ENCODE measurements at places on chromosomes 2 and 18. TPM values are rescaled to one million over a fixed set of nuclear protein-coding genes. Genes with fewer than 3 reads are reported as not detected.

GRCh38 chr2:103005393-103005792, 243.6 kb downstream of the TMEM182 start:
- H3K27me3 ChIP-seq, result no peaks in the 10 kb centered on the region
- H3K4me3 ChIP-seq, result no peak overlapping the region
- H3K27ac ChIP-seq, result no peak overlapping the region
- H3K4me1 ChIP-seq, result no peaks in the 10 kb centered on the region
- no peaks in the 10 kb centered on the region for H3K36me3 ChIP-seq

GRCh38 chr2:25735835-25736234, 62.5 kb upstream of the DTNB start:
- no peaks in the 10 kb centered on the region for H3K36me3 ChIP-seq
- H3K27me3 ChIP-seq, result no peaks in the 10 kb centered on the region
- no peak overlapping the region for H3K4me3 ChIP-seq
- H3K27ac ChIP-seq, result no peak overlapping the region
- DNase-seq, result no peak

ZNF892 gene
- 4.0 TPM for total RNA-seq

MYCN gene
- total RNA-seq, result 0.38 TPM

DNA sequence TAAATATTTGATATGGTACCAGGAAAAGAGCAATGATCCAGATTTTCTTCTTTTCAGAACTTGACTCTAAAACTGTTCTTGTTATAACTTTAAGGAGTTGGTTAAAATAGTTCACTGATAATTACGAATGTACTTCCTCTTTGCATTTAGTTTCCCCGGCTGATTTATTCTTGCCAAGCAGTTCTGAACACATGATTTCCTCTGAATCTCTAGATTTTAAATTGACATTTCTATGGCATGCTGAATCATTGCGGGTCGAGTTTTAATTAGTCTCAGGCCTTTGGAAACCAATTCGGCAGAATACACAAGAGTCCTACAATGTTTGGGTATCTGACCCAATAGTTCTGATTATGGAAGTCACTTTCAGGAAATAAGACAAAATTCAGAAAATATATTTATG, 37.3 kb upstream of the DNAH7 start:
- DNase-seq, result no peak
- H3K36me3 ChIP-seq, result no peaks in the 10 kb centered on the region
- H3K4me3 ChIP-seq, result no peak overlapping the region
- no peaks in the 10 kb centered on the region for H3K4me1 ChIP-seq
- H3K27ac ChIP-seq, result no peak overlapping the region
- H3K27me3 ChIP-seq, result no peaks in the 10 kb centered on the region

IL1F10 gene
- total RNA-seq, result not detected

SCN9A gene
- 1.4 TPM for total RNA-seq

DNA sequence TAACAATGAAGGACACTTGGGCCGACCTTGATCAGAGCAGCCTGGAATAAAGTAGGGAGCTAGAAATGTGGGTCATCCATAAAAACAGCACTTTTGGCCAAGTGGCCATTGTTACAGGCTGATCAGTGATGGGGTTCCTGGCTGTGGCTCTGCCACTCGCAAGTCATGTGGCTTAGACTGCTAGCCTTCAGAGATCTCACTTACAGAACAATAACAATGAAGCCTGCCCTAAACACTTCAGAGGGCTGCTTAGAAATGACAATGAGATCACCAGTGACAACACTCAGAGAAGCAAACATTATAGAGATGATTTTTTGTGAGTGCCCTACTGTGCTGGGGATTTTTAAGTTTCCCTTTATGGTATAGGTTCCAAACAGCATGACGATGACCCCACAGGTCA, 107.9 kb upstream of the LMAN1 start:
- DNase-seq, result no peak
- no peak overlapping the region for H3K27ac ChIP-seq
- no peaks in the 10 kb centered on the region for H3K27me3 ChIP-seq

DNA sequence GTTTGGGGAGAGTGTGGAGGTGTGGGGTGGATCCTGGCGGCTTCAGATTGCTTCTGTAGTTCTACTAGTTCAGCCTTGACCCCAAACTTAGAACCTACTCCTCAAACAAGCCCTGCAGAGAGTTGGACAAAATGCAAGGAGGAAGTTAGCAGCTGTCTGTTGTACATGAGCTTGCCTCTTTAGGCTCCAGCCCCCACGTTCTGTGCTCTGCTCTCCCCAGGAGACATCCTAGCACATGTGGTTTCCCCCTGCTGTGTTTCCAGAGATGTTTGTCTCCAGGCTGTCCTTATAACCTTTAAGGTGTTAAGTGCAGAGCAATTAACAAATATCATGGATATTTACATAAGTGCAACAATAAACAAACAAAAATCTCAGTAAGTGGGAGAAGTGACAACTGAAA, 111.1 kb downstream of the ACOXL start:
- no peaks in the 10 kb centered on the region for H3K4me1 ChIP-seq
- no peak overlapping the region for H3K27ac ChIP-seq
- DNase-seq, result no peak
- peaks cover 30% of the 10 kb centered on the region for H3K27me3 ChIP-seq
- no peak overlapping the region for H3K4me3 ChIP-seq

All from left ventricle myocardium inferior (tissue), 1 donor.